ENCODE measurements at places on chromosomes 4 and X.

- DNase-seq, result no peak
Measured at GRCh38 chr4:111991163-111991562, 154.1 kb upstream of the FAM241A start.

- DNase-seq, result no peak
Measured at GRCh38 chrX:43809463-43809862, 72.8 kb downstream of the MAOB start.

DNA sequence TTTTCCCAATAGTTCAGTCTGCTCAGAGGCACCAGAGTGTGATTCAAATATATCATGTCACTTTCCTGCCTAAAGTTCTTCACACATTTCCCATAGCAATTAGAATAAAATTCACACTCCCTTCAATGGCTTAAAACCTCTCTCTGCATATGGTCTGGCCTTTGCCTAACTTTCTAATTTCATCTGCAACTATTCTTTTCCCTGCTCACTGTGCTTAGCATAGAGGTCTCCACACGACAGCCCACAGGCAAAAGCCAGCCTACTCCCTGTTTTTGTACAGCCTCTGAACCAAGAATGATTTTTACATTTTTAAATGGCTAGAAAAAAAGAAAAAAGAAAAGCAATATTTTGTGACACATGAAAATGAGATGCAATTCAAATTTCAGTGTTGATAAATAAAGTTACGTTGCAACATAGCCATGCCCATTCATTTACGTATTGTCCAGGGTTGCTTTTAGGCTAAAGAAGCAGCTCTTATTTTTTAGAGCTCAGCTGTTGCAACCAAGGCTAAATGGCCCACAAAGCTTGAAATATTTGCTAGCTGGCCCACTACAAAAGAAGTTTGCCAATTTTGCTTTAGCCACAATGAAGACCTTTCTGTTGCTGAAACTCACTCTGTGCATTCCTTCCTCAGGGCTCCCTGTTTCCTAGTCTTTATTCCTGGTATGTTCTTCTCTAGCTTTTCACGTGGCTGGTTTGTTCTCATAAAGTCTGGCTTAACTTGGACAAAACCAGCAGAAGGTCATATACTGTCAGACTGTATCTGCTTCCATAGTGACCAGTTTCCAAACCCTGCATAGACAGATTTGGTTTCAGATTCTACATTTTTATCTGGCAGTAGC, 26.6 kb upstream of the IRF2 start:
- DNase-seq, result no peak

DNA sequence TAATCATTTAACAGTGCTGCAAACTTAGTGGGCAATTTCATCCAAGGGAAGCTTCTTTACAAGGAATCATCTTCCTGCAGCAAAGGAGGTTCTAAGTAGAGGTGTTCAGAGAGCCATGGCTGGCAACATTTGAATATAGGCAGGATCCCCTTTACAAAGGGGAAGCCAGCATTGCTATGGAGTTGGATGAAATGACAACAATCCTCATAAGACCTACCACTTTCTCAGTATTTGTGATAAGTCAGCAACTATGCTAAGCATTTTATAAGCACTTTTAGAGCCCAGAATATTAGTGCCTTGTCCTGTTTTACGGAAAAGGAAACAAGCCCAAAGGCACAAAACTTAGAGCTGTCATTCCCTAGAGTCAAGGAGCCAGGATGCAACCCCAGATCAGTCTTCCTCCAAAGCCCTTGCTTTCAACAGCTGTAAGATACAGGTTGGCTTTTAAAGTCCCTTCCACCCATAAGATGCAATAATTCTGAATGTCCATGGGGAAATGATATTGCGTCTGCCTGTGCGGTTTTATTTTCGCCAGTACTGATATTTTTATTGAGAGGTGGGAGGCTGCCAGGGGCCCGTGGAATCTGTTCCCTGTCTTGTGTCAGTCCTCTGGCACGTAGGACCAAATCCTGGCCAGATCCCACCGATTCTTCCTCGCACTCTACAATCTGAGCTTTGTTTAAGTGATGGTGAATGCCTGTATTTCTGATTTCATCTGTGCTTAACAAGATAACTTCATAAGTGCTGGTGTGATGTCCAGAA, 59.1 kb downstream of the SMIM20 start:
- no peak for DNase-seq

- no peak for DNase-seq
Measured at GRCh38 chrX:106780664-106781377, 21.7 kb upstream of the TBC1D8B start.

DNA sequence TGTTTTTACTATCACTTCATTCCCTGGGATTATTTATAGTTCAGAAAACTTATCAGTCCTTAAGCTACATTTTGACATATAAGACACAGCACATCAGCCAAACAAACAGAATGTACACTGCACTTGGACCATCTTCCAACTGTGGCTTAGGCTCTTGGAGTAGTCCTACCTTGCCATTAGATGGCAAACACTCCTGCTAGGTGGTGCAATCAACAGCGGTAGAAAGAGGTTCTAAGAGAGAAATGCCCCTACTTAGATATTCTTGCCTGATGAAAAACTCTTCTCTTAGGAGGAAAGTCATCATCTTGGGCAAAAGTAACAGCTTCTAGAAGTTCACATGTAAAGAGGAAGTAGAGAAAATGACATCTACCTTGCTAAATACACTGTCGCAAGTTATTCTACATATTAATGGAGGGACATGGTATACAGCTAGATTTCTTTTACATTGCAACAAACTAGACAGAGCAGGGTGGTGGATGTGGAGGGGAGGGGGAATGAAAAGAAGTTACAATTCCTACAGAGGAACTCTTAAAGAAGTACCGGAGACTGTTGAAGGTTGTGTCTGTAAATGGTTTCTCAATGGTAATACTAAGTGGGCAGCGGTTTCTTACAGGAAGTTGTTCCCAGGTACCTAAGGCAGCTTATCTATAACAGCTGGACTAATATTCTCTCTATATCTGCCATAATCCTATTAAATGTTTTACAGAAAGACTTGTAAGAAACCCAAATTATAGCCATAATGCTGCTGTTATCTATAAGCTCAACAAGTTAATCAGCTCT, 8.1 kb upstream of the STPG2 start:
- no peak for DNase-seq

DNA sequence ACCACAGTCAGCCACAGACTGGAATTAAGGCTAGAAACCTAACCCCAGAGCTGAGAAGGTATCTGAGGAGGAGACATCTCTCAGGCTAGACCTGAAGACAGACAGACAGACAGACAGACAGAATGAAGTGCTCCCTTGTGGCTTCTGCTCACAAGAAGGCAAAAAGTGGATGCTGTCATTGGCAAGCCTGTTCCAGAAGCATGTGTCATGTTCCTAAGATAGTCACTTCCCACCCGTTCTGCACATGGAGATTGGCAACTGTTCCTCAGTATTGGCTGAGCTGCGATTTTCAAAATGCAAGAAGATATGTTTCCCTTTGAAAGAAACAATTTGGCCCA, 166.4 kb downstream of the NSUN7 start:
- no peak for DNase-seq

DNA sequence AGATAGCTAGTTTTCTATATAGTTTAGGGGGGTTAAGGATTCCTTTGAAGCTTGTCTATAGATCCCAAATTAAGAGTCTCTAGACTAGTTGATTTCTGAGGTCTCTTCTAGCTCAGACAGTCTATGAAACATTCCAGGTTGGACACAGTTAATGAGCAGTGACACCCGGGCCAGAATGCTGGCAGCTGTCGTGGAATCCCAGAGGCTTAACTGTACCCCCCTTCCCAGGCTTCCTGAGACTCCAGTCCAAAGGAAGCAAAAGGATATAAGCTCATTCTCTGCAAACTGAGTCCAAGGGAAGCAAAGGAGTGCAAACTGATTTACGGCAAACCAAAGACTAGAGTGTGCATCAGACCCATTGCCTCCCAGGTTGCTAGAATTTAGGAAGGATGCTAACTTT, 62.9 kb downstream of the DCX start:
- no peak for DNase-seq

DNA sequence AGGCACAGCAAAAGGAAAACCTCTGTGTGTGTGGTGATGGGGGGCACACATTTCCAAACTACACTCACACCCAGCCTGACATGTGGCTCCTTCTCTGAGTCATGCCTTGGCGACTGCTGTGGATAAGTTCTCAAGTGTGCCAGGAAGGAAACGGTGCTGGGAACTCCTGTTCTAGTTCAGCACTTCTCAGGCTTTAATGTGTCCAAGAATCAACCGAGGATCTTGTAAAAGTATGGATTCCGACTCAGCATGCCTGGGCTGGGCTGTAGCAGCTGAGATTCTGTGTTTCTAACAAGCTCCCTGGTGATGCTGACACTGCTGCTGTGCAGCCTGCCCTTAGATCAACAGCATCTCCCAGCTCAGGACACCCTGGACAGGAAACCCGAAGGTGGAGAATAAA, 20.2 kb downstream of the CLNK start:
- DNase-seq, result no peak

GRCh38 chrX:70553516-70553915, 108.9 kb downstream of the DLG3 start:
- no peak for DNase-seq

DNA sequence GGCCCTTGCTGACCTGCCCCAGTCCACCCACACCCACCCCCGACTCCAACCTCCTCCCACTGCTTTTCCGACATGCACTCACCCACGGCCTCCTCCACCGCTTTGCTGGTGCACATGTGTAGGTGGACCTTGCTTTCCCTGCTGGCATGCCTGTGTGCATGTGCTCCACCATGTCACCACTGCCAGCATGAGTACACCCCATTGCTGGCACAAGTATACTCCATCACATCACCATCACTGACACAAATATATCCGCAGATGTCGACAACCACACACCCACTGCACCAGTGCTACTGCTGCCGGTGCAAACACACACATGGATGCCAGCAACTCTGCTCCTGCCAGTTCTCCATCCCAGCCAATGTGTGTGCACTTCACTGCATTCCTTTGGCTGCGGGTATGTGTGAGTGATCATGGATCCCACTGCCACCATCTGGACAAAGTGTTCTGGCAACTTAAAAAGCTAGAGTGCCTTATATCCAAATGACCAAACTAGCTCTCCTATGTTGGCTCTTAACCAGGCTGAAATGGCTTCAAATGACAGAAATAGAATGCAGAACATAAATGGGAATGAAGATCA, 1072.3 kb downstream of the RAPGEF2 start:
- DNase-seq, result no peak

GRCh38 chr4:175635546-175635945, 176.5 kb downstream of the GPM6A start:
- DNase-seq, result no peak

DNA sequence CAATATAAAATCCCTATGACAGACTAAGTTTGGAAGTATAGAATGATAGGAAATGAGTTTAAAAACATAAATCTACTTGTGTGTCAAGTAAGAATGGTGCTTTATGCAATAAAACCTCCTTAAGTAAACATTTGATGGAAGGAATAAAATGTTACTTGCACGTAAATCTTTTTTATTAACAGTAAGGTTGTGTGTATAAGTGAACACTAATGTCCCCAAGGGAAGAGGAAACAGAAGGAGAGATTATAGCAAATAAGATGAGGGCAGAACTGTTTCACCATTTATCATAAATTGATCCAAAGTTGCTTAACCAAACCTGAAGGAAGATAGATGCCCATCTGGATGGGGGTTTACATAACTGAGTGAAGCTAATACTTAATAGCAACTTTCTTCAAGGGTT, 86.8 kb downstream of the FRMPD4 start:
- no peak for DNase-seq

DNA sequence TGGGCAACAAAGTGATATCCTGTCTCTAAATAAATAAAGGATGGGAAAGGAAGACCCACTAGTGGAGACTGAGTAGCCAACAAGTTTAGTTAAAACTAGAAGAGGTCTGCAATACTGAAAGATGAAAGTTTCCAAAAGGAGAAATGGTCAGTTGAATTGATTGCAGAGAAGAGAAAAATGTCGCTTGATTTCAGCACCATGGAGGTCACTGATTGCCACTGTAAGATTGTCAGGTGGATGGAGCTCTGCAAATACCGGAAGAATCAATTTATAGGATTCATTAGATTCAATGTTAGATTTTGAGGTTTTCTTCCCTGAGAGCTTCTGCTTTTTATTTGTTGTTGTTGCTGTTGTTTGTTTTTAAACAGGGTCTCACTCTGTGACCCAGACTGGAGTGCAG, 5.4 kb upstream of the FNIP2 start:
- DNase-seq, result no peak

GRCh38 chr4:35166466-35166865, 1077.8 kb downstream of the ARAP2 start:
- no peak for DNase-seq

DNA sequence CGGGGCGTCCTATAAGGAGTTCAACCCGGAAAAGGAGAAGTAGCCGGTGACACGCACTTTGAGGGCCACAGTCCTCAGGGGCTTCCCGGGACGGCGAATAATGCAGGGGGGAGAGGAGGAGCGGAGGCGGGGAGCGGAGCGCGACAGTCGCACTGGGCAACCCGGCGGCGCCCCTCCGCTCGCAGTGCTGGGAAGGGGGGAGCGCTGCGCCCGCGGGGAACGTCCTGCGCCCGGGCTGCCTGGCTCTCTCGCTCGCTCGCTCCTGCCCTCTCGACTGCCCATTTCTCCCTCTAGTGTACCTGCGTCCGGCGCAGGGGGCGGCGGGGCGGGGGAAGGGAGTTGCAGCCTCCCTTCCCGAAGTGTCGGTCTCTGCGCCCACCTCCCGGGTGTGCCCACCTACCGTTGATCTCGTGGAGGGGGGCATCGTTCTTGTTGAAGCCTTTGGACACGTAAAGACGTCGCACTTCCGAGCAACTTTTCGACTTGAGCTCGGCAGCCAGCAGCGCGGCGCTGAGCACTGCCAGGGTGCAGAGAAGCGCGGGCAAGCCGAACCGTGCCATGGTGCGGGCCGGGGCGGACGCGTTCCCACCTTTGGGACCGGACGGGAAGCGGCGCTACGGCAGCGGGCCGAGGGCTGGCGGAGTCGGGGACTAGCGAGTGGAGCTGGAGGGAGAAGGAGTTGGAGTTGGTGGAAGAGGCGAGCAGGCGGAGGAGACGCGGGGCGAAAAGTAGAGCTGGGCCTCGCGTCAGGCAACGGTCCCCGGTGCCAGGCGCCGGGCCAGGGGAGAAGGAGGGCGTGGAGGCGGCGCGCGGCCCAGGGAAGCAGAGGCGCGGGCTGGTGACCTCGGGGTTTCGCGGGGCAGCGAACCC, 648 bp downstream of the GPC4 start:
- DNase-seq, result no peak

- DNase-seq, result no peak
Measured at GRCh38 chrX:26032111-26032912, 105.8 kb upstream of the MAGEB18 start.

- DNase-seq, result no peak
Measured at GRCh38 chrX:120377715-120378114, 15.8 kb downstream of the ATP1B4 start.

DNA sequence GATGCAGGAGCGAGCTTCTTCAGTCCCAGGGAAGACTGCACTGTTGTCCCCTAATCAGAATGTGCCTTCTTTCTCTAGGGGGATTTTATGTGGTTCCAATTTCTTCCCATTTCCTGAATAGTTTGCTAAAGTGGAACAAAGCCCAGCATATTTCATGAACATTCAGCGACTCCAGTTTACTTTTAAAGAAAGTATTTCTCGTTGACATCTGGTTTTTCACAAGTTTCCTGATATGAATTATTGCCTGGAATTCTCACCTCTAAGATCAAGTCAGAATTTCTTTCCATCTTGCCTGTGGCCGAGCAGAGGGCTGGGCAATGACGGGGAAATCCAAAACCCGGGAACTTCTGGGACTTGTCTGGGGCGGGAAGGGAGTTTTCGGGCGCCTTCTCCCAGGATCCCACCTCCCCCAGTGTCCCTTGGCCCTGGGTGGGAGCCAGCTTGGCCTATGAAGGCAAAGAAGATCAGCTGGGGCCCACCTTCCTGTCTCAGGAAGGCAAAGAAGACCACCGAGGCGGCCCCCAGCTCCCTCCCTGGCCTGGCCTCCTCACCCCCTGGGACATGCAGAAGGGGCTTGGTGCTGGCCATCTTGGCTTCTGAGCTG, 15.4 kb downstream of the SORCS2 start:
- no peak for DNase-seq
